ENCODE measurements at places on chromosomes 1 and 21. TPM values are rescaled to one million over a fixed set of nuclear protein-coding genes. Genes with fewer than 3 reads are reported as not detected.
A peak's percentile ranks its signal among the peaks of the same experiment; 100 is the strongest.

DNA sequence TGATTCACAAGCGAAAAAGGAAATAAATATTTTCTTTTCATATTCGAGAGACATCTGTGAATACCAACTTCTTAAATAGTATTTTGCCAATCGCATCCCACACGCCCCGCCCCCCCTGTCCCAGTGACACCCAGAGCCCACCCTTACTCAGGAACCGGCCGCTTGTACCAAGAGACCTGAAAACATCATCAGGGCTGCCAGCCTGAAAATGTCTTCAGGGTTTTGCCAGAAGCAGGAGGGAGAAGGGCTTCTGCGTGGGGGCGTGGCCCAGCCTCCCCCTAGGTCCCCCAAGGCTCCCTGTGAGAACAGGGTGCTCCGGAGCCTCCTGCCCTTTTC is 126.4 kb downstream of the PRDM16 start:
- no peak for DNase-seq

- DNase-seq, result no peak
Measured at GRCh38 chr1:55749975-55750627, 534.9 kb upstream of the USP24 start.

- no peak for DNase-seq
Measured at GRCh38 chr1:187091666-187092065, 262.9 kb downstream of the PLA2G4A start.

DNA sequence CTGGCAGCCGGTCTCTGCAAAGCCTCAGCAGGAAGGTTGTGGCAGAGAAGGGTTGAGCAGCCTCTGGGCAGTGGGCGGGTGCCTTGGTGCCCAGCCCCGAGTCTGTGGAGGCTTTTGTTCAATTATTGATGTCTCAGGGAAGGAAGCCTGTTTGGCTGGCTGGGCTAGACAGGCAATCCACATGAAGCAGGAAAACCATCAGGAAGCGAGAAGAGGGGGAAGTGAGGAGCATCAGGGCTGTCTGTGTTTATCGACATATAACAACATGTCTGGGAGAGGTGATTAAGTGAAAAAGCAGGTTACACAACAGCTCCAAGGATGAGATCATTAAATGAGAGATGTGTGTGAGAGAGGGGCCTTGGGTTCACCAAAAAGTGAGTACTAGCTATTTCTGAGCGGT is 105.4 kb downstream of the UBE2U start:
- DNase-seq, result no peak

GRCh38 chr1:24374891-24375786 is 38.4 kb downstream of the STPG1 start:
- DNase-seq, result peak; percentile 10

- no peak for DNase-seq
Measured at GRCh38 chr1:215807911-215808436, 240.9 kb downstream of the KCTD3 start.

- no peak for DNase-seq
Measured at GRCh38 chr1:170669586-170670530, 5.9 kb downstream of the PRRX1 start.

DNA sequence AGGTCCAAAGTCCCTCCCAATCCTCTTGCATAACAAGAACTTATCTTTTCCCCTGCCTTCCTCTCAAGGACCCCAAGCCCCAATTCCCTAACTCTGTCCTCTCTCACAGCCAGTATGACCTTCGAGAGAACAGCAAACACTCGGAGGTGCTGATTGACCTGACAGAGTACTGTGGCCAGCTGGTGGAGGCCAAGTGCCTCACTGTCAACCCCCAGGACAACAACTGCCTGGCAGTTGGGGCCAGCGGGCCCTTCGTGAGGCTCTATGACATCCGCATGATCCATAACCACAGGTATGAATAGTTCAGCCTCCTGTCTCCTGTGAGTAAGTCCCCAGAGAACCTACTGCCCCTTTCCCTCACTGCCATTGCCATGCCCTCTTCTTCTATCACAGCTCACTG is 29.9 kb upstream of the TMEM222 start:
- DNase-seq, result no peak

DNA sequence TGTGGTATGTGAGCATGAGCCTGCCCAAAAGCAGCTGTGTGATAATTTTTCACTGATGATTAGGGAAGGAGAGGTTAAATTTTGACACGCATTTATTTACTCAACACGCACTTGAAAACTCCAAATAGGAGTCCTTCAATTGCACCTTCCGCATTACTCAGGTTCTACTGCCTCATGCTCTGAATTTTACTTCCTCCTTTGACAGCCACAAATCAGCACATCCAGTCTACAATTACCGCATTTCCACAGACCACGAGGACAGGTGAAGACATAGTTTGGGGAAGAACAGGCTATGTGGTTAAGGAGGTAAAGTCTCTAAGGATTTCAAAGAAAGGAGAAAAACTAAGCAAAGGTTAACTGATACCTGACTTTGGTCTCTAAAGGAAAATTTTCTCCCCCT is 2.6 kb downstream of the CAPN8 start:
- no peak for DNase-seq

GRCh38 chr1:33725037-33725436 is 138.8 kb upstream of the HMGB4 start:
- DNase-seq, result no peak

DNA sequence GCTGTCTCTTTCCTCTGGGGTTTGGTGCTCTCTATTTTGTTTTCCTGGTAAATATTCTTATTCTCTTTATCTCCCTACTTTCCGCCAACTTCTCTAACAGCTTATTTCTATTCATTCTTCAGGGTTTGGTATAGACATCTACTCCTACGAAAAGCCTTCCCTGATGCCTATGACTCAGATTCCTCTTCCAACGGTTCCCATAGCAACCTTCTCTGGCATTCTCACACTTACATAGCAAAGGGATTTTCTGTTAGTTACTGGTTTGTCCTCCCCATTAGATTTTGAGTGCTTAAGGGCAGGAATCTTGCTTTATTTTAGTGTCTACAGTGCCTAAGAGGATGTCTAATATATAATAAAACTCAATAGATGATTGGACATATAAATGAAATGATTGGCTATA is 407.6 kb upstream of the DEPDC1 start:
- no peak for DNase-seq

DNA sequence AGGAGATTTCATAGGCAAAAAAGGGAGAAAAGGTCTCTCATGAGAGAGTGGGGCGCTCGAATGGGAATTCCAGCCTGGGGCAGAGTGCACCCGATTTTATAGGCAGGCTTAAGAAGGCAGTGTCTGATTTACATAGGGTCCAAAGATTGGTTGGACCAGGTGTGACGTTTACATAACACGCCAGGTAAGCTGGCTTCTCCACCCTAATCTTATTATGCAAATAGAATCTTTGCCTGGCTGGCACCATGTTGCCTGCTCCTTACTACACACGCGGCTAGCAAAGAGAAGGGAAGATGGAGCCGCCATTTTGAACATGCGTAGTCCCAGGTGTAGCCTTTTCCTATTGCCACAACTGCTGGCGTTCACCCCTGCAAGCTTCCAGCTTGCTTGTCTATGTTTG is 103.7 kb downstream of the SLC16A1 start:
- no peak for DNase-seq

DNA sequence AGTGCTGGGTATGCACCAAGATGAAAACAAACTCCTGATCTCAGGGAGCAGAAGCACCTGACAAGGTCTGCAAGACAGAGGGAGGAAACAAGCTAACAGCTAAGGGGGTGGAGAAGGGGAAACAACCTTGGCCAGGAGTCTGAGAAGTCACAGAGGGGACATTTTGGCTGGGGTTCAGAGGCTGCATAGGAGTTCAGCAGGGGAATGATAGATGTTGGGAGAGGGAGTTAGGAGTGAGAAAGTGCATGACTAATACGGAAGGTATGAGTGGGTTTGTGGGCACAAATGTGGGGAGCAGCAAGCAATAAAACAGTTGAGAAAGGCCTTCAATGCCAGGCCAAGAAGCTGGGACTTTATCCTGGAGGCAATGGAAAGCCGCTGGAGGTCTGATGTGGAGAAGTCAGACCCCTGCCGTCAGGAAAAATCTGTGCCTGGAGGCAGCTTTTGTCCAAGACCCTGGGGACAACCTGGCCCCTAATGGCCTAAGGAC is 16.4 kb downstream of the EPHA2 start:
- no peak for DNase-seq

- no peak for DNase-seq
Measured at GRCh38 chr1:167104256-167104633, 10.4 kb downstream of the STYXL2 start.

DNA sequence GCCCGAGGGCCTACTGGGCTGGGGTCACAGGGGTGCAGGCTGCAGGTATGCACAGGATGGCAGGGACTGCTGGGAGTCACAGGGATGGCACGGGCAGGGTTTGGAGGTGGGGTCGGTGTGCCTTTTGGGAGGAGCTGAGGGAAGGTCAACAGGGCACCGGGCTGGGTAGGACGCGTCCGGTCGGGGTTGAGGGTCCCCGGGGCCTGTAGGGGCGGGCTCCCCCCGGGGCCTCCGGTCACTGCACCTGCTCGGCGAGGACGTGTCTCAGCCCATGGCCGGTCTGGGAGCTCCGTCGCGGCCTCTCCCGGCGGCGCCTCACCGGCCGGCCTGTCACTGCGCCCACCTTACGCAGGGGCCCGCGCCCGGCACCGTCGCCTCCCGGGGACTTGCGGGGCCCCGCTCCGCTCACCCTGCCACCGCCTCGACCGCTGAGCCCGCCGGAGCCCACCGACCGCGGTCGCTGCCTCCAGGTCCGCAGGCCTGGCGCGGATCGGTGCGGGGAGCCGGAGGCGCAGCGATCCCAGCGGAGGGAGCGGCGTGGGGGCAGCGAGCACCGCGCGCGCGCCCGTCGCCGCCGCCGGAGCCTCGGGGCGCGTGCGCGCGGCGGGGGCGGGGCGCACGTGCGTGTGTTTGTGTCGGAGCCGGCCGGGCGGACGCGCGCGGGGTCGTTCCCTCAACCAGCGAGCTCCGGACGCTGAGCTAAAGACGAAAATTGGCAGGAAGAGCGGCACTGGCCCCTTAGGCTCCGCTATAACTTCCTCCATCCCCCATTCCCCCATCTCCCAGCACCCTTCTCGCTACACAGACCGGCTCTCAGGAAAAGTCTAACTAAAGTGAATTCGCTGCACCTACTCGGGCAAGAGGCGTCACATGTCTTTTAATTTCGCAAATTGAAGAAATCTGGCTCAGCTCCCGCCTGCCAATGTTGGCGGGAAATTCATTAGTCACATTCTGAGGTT is at the start of gene AMIGO1:
Gene AMIGO1 (minus strand): TSS at position 552 of the 959 bp plus-strand sequence. CDS start 815 bp downstream, outside the sequence.
- no peak for DNase-seq

The HSD3B1 gene
- total RNA-seq, result 5.8 TPM

The PPP1R8 gene
- 36.0 TPM for total RNA-seq

The TCEANC2 gene
- 7.5 TPM for total RNA-seq

The CR1L gene
- not detected for total RNA-seq

The S100A2 gene
- 295 TPM for total RNA-seq

The BATF3 gene
- not detected for total RNA-seq

The LMO4 gene
- total RNA-seq, result 48.8 TPM

Measured in suprapubic skin (tissue), 4 donors.